ENCODE measurements at places on chromosomes 16 and 17.
A peak's percentile ranks its signal among the peaks of the same experiment; 100 is the strongest.

DNA sequence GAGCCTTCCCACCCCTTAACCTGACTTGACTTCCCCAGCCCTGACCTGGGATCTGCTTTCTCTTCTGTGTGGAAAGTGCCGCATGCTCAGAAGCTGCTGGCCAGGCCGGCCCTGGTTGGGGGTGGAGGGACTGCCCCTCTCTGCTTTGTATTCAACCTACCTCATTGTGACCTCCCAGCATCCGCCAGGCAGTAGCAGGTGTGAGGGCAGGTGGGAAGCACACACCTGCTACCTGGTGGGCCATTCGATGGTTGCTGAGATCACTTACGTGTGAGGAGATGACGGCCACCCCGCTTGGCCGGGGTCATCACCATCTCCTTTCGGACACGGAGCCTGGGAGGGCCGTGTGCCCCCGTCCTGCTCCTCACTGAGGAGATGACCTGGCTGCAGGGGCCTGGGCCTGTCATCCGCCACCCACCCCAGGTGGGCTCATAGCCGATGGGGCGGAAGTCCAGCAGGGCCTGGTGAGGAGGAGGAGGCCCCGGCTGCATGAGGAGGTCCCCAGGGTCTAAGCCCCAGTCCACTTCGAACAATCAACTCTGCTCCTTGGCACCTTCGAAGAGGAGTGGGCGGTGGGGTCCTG is 7.1 kb downstream of the CPNE7 start:
- no peak for DNase-seq

- DNase-seq: peak; percentile 88
Observed at GRCh38 chr17:2398655-2399571, 1.9 kb downstream of the MNT start.

GRCh38 chr17:50055055-50055425 is 870 bp upstream of the ITGA3 start:
- DNase-seq: peak; percentile 56

DNA sequence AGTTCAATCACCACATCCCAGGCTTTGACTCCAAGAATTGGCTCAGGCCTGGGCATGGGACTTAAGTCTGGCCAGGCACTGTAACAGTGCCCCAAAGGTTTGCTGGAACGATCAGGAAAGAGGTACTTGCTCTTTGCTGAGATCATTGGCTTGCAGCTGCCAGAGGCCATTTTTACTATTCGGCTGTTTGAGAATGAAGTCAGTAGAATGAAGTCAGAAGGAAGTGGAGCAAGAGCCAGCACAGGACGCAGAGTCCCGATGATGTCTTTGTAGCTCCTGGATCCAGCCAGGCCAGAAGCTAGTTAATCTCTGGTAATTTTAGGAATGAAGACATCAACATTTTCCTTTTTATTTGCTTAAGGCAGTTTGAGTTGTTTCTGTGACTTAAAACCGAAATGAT is 195.5 kb downstream of the RAB11FIP4 start:
- DNase-seq: no peak

DNA sequence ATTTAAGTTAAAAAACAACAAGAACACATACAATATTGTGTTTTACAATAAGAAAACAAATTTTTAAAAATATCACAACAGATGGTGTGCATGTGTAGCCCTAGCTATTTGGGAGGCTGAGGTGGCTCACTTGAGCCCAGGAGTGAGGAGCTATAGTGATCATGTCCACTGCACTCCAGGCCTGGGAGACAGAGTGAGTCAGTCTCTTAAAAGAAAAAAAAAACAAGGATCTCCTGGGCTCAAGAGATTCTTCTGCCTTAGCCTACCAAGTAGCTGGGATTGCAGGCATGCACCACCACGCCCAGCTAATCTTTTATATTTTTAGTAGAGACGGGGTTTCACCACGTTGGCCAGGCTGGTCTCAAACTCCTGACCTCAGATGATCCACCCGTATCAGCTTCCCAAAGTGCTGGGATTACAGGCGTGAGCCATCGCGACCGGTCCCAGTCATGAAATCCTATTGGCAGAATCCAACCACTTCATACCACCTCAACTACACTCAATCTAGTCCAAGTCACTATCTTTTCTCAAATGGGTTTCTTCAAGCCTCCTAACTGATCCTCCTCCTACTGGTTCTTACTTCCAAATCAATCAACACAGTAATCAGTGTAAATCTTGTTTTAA is 55.0 kb downstream of the STH start:
- DNase-seq: no peak

All from RKO (cell line).